ENCODE measurements at places on chromosomes 1 and 21.

DNA sequence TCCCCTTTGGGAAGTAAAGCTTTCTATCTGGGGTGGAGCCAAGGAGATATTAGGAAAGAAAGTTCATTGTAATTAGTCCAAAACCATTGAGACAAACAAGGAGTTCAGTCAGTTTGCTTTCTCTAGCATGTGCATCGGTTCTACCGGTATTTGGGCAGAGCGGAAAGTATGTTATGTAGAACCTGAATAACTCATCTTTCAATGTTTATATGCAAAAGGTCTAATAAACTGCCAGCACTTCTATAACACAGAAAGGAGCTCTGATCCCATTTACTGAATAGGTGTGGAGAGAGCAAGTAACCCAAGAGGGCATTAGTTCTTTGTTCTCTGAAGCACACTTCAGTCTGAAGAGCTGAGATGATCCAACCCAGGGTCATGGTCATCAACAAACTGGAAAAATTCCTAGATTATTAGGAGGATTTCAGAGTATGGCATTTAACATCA is 3.5 kb downstream of the TGFB2 start:
- DNase-seq = no peak

- DNase-seq = no peak
Measured at GRCh38 chr1:220370041-220370700, 97.9 kb upstream of the RAB3GAP2 start.

DNA sequence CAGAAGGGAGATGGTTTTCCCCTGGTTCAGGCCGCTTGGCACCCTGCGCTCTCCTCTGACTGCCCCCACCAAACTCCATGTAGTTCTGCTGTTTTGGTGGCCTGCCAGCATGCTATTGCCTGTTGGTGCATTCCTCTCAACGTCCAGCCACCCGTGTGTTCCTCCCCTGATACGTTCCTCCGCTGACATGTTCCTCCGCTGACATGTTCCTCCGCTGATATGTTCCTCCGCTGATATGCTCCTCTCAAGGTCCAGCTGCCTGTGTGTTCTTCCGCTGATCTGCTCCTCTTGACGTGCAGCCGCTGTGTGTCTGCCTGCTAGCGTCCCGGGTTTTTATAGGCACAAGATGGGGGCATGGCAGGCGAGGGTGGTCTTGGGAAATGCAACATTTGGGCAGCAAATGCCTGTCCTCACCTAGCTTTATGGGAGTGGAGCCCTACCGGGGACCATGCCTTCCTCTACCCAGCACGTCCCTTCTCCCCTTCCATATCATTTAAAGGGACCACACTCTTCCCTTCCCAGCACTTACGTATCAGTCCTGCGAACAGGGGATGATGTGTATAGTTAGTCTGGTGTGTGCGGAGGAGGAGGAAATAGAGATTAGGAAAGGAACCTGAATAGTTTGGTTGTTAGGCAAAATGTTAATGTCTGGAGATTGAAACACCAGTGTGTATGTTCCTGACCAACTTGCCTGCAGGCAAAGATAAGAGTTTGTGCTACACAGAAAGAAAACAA is 40.6 kb upstream of the PLA2G5 start:
- DNase-seq = no peak

DNA sequence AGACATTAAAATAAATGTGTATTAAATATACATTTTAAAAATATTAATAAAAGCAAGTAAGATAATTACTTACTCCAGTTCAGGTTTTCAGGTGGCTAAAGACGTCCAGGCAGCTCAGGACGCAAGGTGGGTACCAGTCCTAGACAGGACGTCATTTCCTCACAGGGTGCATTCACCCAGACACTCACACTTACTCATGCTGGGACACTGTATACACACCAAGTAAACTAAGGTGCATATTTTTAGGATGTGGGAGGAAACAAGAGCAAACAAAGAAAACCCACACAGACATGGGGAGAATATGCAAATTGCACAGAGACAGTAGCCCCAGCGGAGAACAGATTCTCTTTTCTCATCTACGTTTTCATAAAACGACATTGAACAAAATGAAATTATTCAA is 457.9 kb downstream of the BRINP3 start:
- no peak for DNase-seq

DNA sequence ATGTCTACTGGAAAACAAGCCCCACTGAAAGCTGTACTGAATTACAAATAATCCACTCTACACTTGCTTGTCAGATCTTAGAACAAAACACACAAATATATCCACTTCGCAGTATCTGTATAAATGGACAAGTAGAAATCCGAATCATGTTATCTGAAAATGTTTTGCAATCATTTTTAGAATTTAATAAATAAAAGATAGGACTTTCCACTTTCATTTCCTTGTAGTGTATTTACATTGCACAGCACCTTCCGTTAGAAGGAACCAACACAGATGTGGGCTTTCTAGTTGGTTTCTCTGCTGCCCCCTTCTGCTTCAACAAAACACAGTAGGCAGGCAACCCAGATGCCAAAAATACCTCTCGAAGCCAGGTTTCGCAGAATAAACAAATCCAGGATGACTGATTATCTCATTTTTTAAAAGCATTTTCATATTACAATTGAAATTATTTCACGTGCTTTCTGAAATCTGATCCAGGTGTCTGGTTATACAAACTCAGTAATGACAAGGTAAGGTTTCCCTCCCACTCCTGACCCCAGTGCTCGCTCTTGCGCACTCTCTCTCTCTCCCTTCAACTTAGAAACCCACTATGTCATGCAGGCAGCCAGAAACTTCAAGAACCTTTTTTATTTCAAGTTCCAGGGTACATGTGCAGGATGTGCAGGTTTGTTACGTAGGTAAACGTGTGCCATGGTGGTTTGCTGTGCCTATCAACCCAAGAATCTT is 389.9 kb downstream of the SMYD3 start:
- DNase-seq = no peak

DNA sequence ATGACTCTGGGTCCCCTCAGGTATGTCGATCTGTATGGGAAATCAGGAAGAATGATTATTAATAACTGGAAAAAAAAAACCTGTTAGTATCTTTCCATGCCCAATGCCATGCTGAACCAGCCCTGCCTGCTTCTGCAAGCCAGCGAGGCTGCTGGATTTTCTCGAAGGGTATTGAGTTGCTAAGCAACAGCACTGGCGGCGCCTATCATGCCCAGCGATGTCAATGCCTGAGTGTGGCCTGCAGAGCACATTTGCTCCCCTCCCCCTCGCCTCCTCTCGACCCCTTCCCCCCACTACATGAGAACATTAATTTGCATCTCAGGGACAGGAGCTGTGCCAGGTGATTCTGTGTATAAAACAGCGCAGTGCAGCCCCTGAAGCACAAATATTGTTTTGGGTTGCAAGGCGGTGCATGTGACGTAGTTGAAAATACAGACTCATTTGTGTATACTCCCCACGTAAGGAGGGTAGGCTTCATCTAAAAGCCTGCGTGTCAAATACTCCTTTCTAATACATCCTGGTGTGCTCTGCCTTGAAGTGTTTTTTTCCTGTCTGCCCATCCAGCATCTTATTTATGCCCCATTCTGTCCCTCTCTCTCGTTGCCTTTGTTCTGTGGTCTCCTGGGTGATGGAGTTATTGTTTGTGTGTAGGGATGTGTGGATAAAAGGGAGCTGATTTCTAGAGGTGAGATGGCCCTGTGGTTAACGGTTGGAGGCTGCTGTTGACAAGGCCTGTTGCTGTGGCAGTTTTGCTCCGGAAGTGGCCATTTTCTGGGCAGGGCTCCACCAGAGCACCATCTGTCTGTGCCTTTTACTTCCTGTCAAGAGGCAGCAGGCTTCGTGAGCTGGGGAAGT is 32.7 kb upstream of the ATP5PO start:
- peak; percentile 62 for DNase-seq

- no peak for DNase-seq
Measured at GRCh38 chr1:54998677-54999076, at the start of gene BSND. BSND (plus strand) TSS chr1:54998933; CDS start chr1:54999187, 254 bp downstream.

DNA sequence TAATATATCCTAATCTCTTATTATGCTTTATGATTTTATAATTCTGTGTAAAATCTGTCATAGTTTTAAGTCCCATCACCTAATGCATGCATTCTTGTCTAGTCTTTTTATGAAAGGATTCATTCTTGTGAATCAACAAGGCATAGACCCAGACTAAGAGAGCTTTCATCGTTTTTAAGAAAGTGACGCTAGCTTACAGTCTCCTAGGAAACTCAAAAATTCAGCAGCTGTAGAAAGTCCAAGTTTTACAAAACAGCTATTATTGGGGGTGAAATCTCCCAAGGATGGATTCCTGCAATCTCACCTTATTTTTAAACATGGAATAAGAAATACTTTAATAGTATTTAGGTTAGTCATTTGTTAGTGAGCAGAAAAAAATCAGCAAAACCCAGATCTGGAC is 104.7 kb downstream of the NCAM2 start:
- DNase-seq = no peak

All from stimulated activated CD8-positive, alpha-beta memory T cell treated with anti-CD3 and anti-CD28 coated beads, Interleukin-4, amount 100 ng/mL, for 1 hour (primary cell).